Effector memory CD8-positive, alpha-beta T cell (primary cell): ENCODE measurements at places on chromosomes 5 and 9.
A peak's percentile ranks its signal among the peaks of the same experiment; 100 is the strongest.

DNA sequence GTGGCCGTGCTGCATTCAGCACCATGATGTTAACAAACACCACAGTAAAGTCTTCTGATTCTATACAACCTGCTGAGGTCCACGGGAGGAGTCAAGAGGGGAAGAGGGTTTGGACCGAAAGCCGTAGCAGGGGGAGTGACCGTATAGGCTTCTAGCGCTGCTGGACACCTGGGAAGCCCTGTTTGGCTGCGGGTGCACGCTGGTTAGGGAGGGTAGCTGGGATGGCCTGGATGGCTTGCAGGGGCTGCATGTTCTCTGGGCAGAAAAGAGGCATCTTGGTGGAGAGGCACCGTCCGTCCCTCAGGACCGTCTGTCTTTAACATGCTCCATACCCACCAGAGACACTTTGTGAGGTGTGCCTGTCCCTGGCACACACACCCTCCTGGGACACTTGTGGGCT, 251.0 kb upstream of the IRX1 start:
- DNase-seq: no peak

DNA sequence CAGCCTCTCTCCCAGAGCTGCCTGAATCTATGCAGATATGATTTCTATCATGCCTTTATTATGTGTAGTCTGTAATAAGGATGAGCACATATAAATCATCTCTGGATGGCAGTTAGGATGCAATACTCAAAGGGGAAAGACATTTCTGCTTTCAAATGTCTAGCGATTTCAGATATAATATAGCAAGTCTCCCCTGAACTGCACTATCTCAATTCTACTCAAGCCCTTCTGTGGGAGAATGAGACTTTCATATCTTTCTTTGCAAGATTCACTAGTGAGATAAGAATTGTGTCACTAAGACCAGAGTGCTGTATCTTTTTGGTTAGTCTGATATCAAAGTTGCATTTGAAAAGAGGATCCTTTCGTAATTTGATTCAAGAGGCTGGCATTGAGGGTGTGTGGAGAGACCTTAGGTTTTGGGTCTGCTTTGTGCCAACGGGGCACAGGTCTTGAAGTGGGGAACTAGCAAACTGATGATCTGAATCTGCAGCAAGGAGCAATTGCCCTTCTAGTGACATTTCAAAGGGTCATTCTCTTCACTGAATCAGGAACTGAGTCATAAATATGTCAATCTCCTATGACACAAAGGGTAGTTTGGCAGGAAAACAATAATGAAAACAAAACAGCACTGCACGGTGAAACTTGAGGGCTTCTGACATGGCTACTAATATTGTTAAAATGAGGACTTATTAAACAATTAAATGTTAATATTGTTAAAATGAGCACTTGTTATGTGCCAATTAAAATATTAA, 305.5 kb upstream of the CLINT1 start:
- DNase-seq: no peak

DNA sequence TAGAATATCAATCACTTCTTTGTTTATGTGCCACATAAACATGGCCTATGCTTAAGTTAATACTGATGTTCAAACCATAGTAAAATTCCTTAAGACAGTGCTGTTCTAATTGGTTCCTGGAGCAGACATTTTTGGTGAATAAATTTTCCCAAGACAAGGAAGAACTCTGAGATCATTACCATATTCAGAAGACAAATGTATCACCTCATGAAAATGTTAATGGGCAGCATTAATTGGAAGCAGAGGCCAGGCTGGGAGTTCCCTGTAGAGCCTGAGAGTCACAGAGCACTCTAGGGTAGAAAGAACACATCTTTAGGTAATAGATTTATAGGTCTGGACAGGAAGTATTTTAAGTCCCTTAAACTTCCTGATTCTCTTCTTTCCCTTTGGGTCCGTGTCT, 240.2 kb downstream of the MAN2A1 start:
- no peak for DNase-seq

DNA sequence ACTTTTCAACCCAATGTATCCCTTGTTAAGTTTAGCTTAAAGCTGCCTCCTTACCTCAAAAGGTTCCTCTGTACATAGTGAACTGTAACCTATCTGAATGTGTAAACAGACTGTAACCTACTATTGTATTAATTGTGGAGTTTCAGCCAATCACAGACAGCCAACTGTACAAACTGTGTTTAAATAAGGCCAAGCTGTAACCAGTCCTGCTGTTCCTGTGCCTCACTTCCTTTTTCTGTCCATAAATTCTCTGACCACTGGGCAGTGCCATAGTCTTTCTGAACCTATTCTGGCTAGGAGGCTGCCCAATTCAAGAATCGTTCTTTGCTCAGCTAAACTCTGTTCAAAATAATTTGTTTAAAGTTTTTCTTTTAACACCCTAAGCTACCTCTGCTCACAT, 74.7 kb upstream of the DAPK1 start:
- no peak for DNase-seq

DNA sequence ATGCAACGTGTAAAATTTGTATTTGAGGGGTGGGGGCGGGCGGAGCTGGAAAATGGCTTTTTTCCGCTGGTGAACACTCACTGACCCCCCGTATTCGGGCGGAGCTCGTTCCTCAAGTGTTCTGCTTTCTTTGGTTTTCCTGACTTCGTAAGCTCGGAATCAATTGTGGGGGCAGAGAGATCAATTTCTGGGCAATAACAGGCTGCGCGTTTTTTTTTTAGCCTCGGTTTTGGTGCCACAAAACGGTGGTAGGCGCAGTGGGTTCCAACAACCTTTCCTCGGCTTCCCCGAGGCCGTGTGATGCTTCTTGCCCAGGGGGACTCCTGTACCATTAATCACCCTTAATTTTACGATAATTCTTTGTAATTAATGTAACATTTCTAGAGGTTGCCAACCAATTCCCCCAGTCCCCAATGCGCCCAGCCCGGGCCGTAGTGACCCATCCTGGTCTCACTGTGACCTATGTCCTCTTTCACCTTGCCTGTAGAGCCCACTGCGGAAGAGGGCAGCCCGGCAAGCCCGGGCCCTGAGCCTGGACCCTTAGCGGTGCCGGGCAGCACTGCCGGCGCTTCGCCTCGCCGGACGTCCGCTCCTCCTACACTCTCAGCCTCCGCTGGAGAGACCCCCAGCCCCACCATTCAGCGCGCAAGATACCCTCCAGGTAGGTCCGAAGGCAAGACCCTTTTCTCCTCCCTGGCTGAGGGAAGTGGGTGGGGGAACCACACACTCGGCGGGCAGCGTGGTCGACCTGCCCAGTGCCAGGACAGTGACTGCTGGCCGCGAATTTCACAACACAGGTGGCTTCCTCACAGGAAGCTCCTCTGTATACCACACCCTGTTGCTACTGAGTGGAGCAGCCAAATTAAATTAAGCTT, 3.7 kb downstream of the NR4A3 start:
- DNase-seq: no peak

- DNase-seq: no peak
Observed at GRCh38 chr9:105206821-105207699, 37.4 kb upstream of the SLC44A1 start.

- DNase-seq: no peak
Observed at GRCh38 chr5:39794513-39795210, 369.9 kb upstream of the DAB2 start.

GRCh38 chr9:136631038-136632000, 31.4 kb upstream of the EGFL7 start:
- DNase-seq: peak; percentile 79

- no peak for DNase-seq
Observed at GRCh38 chr5:170491479-170491878, 12.3 kb upstream of the KCNIP1 start.

DNA sequence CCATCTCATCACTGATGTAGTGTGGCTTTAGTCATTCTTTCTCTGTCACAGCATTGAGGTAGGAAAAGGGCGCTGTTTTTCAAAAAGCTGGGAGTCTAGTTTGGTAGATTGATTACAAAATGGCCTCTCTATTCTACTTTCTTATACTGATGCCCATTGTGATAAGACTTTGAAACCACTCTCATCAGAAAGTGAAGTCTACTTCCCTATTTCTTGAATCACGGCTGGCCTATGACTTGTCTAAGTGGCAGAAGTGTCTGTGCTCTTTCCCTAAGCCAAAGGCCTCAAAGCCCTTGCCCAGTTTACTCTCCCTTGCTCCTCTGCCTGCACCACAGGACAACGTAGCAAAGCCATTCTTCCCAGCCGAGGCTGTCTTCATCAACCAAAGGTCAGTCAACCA, 83.0 kb upstream of the IL33 start:
- no peak for DNase-seq

- no peak for DNase-seq
Observed at GRCh38 chr9:37905131-37905505, 1.2 kb upstream of the SLC25A51 start.

GRCh38 chr5:140801494-140801841, 611 bp downstream of the PCDHA3 start:
- no peak for DNase-seq

- DNase-seq: no peak
Observed at GRCh38 chr9:71607461-71607881, 160.8 kb downstream of the CEMIP2 start.
